Activated naive CD8-positive, alpha-beta T cell treated with anti-CD3 and anti-CD28 coated beads for 36 hours (primary cell): ENCODE measurements at places on chromosomes 12 and 14.
A peak's percentile ranks its signal among the peaks of the same experiment; 100 is the strongest.

GRCh38 chr12:39033782-39034181 is 128.4 kb upstream of the CPNE8 start:
- no peak overlapping the region for H3K27ac ChIP-seq
- no peak overlapping the region for H3K4me3 ChIP-seq
- no peaks in the 10 kb centered on the region for H3K27me3 ChIP-seq
- H3K36me3 ChIP-seq = no peaks in the 10 kb centered on the region

GRCh38 chr12:2765052-2765451 is 29.7 kb upstream of the FKBP4 start:
- no peak for DNase-seq
- H3K36me3 ChIP-seq = no peaks in the 10 kb centered on the region
- H3K4me3 ChIP-seq = no peak overlapping the region
- no peak overlapping the region for H3K27ac ChIP-seq
- H3K27me3 ChIP-seq = no peaks in the 10 kb centered on the region

DNA sequence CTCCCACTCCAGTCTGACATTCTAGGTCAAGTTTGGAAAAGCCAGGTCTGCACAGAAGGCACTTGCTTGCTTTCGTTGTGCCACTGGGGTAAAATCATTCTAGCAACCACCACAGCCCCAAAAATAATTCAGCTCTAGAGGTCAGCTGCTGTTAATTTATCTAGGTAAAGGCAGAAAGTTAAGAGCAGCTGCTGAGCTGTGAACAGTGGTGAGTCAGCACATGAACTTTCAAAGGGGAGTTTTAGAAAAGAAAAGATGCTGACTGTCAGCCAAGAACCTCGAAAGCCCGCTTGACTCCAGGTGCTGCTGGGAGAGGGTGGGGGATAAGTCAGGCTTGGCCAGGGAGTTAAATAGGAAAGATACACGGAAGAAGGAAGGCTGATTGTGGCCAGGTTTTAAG is 12.7 kb downstream of the CCDC197 start:
- no peak overlapping the region for H3K27ac ChIP-seq
- H3K4me1 ChIP-seq = peaks cover 37% of the 10 kb centered on the region
- no peaks in the 10 kb centered on the region for H3K36me3 ChIP-seq
- no peak for DNase-seq
- H3K4me3 ChIP-seq = no peak overlapping the region
- H3K27me3 ChIP-seq = peaks cover 19% of the 10 kb centered on the region

DNA sequence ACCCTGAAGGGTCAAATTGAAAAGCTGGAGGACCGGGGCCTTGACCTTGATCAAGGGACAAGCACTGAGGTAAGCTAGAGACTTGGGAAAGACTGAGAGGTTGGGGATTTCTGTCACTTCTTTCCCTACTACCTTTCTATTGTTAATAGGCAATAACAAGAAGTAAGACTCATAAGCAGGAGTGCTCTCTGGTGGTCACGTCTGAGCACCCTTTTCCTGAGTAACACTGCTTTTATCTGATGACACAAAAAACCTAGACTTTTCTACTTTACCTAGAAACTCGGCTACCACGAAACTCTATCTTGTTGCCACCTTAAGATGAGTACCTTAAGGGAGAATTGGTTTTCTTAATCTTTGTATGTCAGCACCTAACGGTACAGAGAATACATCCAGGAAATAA is 35.5 kb upstream of the PPFIBP1 start:
- H3K36me3 ChIP-seq = no peaks in the 10 kb centered on the region
- no peak overlapping the region for H3K27ac ChIP-seq
- H3K4me1 ChIP-seq = no peaks in the 10 kb centered on the region
- no peak for DNase-seq

DNA sequence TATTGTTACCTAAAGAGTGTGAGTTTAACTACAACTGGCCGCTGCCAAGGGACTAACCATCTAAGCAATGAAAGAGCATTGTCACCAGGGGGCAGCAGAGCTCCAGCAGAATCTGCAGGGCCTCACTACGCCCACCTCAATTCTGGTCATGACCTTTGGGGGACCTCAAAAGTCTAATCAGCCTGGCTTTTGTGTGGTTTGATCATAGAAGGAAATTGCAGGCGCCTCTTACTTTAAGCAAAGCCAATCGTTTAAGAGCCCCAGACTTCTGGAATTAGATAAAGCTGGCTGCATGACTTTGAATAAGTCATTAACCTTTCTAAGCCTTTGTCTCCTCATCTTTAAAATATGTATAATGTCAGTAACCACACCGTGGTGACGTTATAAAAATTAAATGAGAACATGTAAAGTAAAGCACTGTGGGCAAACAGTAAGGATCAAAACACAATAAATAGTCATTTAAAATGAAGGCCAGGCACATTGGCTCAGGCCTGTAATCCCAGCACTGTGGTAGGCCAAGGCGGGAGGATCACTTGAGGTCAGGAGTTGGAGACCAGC is 58.6 kb downstream of the TBX3 start:
- DNase-seq = peak; percentile 46
- no peaks in the 10 kb centered on the region for H3K4me1 ChIP-seq
- no peaks in the 10 kb centered on the region for H3K36me3 ChIP-seq
- H3K4me3 ChIP-seq = no peak overlapping the region
- no peak overlapping the region for H3K27ac ChIP-seq

DNA sequence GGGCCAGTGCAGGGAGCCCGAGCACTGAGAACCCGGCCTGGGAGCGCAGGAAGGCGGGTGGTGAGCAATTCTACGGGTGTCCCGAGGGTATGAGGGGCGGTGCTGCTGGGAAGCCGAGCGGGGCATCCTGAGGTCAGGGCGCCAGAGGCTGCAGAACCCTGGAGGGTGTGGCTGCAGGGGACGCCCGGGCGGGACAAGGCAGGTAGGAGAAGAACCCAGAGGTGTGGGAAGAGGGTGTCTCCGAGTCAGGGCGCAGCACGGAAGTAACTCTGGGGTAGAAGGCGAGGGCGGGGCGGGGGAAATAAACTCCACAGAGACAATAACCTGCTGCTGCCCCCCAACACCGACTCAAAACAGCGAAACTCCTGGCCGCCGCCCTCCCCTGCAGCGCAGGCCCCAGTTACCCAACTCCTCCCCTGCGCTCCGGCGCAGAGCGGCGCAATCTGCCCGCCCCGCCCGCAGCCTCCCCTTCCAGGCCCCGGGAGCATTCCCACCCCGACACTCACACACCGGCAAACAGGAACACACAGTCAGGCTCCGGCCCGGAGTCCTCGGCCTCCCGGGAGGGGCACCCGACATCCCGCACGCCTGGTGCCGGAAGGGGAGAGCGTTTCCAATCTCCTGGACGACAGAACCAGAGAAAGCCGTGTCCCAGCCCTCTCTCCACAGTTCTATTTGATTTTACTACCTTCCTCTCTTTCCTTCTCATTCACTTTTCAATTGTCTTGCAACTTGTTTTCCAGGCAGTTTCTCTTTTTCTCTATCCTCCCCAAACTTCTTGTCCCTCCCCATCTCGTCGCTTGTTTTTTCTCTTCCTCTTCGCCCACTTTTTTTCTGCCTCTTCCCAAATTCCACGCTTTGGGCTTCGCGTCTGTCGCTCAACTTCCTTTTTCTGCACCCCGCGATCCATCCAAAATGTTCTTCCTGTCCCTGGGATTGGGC is 2.4 kb downstream of the HRK start:
- peak; percentile 7 for DNase-seq
- peaks cover 81% of the 10 kb centered on the region for H3K27me3 ChIP-seq
- peak overlapping the region; percentile 69 for H3K4me3 ChIP-seq
- H3K4me1 ChIP-seq = peaks cover 30% of the 10 kb centered on the region

DNA sequence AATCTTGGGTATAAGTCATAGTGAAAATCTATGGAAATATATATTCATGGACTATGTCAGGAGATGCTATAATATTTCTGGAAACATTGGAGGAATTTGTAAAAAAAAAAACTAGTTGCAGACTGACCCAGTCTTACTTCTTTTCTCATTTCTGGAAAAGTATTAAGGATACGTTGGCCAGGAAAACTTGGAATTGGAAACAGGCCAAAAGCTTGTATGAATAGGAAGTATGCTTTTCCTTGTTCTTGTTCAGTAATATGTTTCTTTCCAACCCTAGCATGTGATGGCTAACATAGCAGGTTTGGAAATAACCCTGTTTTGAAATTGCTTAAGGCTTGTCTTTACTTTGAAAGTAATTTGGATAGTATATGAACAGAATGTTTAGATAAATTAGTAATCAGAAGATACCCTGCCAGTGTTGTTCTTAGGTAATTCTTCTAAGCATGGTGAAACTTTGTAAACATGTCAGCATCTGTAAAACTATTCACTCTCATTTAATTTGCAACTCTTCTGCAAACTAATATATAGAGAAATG is 316.2 kb downstream of the NPAS3 start:
- no peaks in the 10 kb centered on the region for H3K27me3 ChIP-seq
- H3K27ac ChIP-seq = no peak overlapping the region
- no peak for DNase-seq

GRCh38 chr12:89384050-89384758 is 31.9 kb upstream of the DUSP6 start:
- H3K4me1 ChIP-seq = no peaks in the 10 kb centered on the region
- H3K27me3 ChIP-seq = no peaks in the 10 kb centered on the region
- H3K36me3 ChIP-seq = no peaks in the 10 kb centered on the region
- H3K4me3 ChIP-seq = no peak overlapping the region

DNA sequence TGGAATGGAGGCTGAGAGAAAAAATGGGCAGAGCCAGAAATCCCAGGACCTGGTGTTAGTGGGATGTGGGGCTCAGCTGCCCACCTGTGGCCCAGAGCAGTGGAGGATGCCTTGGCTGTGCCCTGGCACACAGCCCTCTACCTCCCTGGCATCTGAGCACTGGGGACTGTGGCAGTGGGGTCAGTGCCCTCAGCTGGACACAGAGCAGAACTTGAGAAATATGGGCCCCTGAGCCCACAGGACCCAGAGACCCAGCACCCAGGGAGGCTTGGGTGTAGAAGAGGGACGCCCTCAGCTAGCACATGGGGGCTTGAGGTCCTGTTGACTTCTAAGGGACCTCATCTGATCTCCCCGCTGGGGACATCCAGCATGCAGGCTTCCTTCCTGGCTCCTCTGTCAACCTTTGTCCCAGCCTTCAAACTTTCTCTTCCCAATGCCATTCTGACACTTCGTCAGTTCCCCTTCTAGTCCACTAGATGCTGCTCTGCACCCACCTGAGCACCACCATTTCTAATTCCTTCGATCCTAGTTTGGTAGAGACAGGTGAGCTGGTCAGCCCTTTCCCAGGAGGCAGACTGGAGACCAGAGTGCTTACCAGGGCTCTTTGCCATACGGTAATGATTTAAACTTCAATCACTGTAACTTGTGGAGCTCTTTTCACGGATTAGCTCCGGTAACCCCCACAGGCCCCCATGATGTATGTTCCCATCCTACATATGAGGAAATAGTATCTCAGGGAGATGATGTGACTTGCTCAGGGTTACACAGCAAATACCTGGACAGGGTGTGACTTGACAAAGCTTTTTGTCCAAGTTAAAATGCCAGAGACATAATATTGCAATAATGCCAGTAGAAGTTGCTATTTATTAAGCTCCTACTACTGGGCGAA is 143.7 kb downstream of the ASCL4 start:
- H3K4me1 ChIP-seq = no peaks in the 10 kb centered on the region
- no peak for DNase-seq
- no peaks in the 10 kb centered on the region for H3K36me3 ChIP-seq
- peaks cover 58% of the 10 kb centered on the region for H3K27me3 ChIP-seq
- H3K4me3 ChIP-seq = no peak overlapping the region
- no peak overlapping the region for H3K27ac ChIP-seq

- H3K4me3 ChIP-seq = no peak overlapping the region
- DNase-seq = no peak
- peaks cover 5% of the 10 kb centered on the region for H3K36me3 ChIP-seq
- H3K27ac ChIP-seq = no peak overlapping the region
- no peaks in the 10 kb centered on the region for H3K27me3 ChIP-seq
- peaks cover 9% of the 10 kb centered on the region for H3K4me1 ChIP-seq
These were observed 15.0 kb downstream of the GSG1 start for GRCh38 chr12:13088496-13088895.

GRCh38 chr12:10406725-10407124 is 2.8 kb downstream of the KLRC4 start:
- no peaks in the 10 kb centered on the region for H3K27me3 ChIP-seq
- DNase-seq = no peak
- peak overlapping the region; percentile 86 for H3K4me3 ChIP-seq
- peaks cover 44% of the 10 kb centered on the region for H3K4me1 ChIP-seq

DNA sequence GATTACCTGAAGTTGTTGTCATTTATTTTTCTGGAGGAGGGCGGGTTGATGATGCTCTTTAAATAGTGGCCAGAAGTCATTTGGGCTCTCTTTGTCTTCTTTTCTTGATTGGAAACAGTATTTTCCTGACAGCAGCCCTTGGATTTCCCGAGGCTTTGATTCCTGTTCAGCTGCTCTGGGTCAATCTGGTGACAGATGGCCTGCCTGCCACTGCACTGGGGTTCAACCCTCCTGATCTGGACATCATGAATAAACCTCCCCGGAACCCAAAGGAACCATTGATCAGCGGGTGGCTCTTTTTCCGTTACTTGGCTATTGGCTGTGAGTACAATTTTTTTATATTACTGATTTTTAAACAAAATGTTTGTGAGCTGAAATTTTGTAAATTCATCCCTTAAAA is 60.4 kb downstream of the ANAPC7 start:
- no peak overlapping the region for H3K4me3 ChIP-seq
- peaks cover 3% of the 10 kb centered on the region for H3K4me1 ChIP-seq
- no peak for DNase-seq
- H3K27ac ChIP-seq = no peak overlapping the region

DNA sequence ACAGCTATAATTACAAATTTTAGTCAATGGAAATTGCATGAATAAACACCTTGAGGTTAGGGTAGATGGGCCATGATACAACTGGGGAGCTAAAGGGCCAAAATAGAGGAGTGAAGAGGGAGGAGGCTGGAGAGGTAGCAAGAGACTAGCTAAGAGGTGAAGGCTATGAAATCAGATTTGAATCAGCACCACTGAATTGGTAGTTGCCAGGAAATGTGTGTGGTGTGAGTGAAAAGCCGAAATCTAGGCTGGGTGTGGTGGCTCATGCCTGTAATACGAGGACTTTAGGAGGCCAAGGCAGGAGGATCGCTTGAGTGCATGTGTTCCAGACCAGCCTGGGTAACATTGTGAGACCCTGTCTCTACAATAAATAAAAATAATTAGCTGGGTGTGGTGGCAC is 22.7 kb downstream of the YY1 start:
- peaks cover 57% of the 10 kb centered on the region for H3K36me3 ChIP-seq
- H3K27me3 ChIP-seq = no peaks in the 10 kb centered on the region
- H3K27ac ChIP-seq = peak overlapping the region; percentile 0
- DNase-seq = no peak

DNA sequence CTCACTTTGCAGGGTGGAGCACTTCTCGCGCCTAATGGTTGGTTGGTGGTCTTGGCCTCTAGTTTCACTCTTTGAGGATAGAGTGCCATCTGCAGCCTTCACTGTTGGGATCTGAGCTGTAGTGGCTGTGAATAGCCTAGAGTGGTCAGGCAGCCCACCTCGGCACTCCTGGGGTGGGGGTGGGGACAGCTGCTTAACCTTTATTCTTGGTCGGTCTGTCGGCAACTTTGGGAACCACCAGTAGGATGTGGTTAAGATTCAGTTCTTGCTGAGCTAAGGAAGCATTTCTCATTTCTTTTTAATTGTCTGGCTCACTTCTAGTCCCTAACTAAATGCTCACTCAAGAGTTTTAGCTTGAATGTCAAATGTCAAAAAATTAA is 21.1 kb downstream of the TMBIM6 start:
- peak overlapping the region; percentile 51 for H3K4me3 ChIP-seq
- peak overlapping the region; percentile 94 for H3K27ac ChIP-seq
- H3K4me1 ChIP-seq = peaks cover 56% of the 10 kb centered on the region
- H3K27me3 ChIP-seq = no peaks in the 10 kb centered on the region
- H3K36me3 ChIP-seq = peaks cover 60% of the 10 kb centered on the region
- DNase-seq = peak; percentile 33
